ENCODE measurements at places on chromosomes 1 and 21.
A peak's percentile ranks its signal among the peaks of the same experiment; 100 is the strongest.

DNA sequence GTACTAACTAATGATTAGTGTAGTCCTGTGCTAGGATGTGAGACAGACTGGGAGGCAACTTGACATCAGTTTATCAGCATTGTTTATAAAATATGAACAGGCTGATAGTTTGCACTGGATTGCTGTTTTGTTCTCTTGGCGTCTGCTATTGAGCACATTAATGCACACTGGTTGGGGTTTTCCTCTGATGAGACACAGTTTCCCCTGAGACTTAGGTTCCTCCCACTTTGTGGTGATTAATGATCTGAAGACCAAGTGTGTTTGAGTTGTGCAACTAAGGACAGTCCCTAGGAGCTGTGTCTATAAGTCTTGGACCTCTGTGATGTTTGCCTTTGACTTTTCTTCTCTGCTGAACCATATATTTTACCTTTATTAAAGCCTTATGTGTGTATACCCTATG is 1015.4 kb downstream of the AMY1C start:
- no peak for DNase-seq

DNA sequence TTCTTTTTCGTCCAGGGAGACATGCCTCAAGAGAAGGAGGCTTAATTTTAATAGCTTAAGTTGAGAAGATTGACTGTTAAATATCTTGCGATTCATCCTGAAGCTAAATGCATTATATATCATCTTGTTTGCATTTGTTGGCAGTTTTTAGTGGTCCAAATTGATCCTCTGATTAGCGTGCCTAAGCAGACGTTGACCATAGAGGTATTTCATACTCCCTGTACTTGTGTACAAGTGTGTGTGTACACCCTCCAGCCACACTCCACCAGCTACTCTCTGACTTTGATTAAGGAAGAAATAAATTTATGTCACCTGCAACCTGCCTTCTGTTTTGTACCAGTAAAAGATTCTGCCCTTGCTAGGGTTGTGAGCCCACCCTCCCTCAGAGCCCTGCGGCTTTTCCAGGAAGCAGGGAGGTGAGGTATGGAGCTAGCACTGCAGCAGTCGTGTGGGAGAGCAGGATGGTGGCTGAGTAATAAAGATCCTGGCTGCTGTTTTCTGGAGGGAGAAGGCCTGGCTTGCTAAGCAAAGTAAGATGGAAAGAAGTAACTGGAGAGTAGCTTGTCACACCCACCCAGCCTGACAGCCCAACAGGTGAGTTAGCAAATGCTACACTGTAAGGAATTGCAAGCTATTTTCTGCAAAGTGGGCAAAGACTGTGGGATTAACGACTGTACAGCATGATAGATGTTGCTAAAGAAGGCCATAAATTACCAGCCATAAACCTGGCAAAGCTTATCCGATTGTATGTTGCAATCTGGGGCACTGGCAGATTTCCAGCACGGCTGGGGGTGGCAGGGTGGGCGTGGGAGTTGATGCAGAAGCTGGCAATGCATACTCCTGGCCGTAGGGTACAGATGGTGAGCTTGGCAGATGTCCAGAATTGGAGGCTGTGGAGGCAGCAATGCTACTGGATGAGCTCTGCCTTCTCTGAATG is 170.2 kb downstream of the TNR start:
- DNase-seq, result peak; percentile 95

DNA sequence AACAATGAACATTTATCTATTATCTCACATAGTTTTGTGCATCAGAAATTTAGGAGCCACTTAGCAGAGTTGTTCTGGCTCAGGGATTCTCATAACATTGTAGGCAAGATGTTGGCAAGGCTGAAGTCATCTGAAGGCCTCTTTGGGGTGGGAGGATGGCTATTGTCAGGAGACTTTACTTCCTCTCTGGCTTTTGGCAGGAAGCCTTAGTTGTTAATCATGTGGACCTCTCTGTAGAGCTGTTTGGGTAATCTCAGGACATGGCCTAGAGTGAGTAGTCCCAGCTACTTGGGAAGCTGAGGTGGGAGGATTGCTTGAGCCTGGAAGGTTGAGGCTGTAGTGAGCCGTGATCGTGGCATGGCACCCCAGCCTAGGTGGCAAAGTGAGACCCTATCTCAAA is 40.2 kb downstream of the RASAL2 start:
- no peak for DNase-seq

- no peak for DNase-seq
Measured at GRCh38 chr1:108645564-108646184, 15.2 kb downstream of the HENMT1 start.

- DNase-seq, result no peak
Measured at GRCh38 chr21:46032100-46032499, 50.5 kb downstream of the COL6A1 start.

- DNase-seq, result no peak
Measured at GRCh38 chr21:43652616-43653015, 6.7 kb downstream of the HSF2BP start.

DNA sequence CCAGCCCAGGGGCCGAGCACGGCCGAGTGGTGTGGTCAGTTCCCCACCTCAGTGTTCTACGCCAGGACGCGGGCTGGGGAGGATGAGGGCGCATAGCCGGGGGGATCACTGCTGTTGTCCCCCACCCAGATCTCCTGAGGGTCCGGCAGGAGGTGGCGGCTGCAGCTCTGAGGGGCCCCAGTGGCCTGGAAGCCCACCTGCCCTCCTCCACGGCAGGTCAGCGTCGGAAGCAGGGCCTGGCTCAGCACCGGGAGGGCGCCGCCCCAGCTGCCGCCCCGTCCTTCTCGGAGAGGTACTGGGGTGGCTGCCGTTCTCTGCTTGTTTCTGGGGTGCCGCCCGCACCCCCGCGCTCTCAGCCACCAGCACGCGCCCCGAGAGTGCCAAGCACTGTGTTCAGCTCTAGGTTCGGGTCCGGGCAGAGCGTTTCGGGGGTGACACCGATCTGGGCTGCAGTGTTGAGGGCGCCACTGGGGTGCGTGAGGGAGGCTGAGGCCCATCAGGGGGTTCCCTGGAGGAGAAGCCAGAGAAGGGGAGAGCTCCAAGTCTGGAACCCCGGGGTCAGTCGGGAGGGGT is 17.4 kb downstream of the SAMD11 start:
- no peak for DNase-seq

- no peak for DNase-seq
Measured at GRCh38 chr1:3002349-3003038, 18.8 kb upstream of the ACTRT2 start.

- no peak for DNase-seq
Measured at GRCh38 chr1:152313970-152314369, 11.1 kb downstream of the FLG start.

DNA sequence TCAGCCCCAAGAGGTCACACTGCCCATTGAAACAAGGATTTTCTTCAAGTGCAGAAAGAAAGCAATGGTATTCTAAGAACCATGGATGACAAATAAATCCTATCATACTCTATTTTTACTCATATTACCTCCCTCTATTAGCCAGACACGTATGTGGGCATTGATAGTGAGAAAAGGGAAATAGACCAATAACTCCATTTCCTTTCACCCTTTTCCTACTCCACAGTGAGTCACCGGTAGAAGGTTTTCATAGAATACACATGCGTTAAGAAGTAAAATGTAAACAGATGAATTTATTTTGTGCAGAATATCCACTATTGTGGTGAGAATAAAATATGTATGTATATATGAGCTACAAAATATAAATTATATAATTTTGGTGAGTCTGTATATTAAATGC is 568.9 kb upstream of the ADGRL4 start:
- no peak for DNase-seq

GRCh38 chr1:15080328-15081007 is 73.1 kb upstream of the TMEM51 start:
- no peak for DNase-seq

DNA sequence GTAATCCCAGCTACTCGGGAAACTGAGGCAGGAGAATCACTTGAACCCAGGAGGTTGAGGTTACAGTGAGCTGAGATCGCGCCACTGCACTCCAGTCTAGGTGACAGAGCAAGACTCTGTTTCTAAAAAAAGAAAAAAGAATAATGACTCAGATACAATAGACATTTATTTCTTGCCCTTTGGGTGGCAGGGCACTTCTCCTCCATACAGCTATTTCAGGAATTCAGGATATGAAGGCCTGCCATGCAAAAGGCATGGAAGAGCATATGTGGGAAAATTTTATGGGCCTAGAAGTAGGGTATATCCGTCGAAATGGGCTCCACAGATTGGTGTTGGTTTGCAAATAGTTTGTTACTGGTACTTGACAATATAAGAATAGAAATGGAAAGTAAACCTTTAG is 20.2 kb upstream of the POGZ start:
- DNase-seq, result no peak

DNA sequence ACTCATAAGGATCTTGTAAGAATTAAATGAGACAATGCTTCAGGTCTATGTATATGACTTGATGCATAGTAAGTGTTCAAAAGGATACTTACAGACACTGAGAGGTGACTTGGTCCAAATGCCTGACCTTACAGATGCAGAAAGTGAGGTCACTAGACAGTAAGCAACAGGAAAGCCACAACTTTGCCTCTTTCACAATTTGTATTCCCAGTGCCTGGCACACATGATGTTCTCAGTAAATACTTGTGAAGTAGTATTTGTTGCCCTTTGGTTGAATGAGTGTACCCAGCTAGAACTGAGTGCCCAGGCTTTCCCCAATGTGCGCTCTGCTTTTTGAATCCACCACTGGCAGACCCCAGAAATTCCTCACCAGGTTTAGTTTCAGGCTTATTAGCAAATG is 105.1 kb downstream of the BEND5 start:
- DNase-seq, result no peak

DNA sequence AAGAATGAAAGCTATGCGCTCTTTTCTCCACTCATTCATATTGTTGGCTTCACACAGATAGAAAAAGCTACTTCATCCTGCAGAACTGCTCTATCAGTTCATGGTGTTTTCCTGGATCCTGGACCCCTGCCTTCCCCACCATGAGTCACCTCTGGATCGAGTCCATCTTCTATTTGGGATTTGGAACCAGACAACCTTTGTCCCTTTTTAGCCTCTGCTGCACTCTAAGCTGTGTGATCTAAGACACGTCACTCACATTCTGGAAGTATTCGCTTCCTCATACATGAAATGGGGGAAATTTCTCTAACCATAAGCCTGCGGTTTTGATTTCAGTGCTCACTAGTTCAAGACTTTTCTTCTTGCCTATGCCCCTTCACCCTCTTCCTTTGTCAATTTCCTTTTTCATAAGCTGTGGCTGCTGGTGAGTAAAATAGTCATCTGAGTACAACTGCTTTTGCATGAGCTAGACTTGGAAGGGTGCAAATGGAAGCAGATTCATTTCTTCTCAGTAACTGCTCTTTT is 14.1 kb upstream of the DEGS1 start:
- DNase-seq, result no peak

- DNase-seq, result no peak
Measured at GRCh38 chr1:2112280-2112701, 62.1 kb downstream of the PRKCZ start.

GRCh38 chr21:35658242-35658641 is 402.1 kb downstream of the SETD4 start:
- DNase-seq, result no peak

All from NCI-H1092 (cell line).